ENCODE measurements at places on chromosomes 16 and 17. TPM values are rescaled to one million over a fixed set of nuclear protein-coding genes. Genes with fewer than 3 reads are reported as not detected.

SLC47A1 gene
- total RNA-seq, result 30.9 TPM

GJD3 gene
- not detected for total RNA-seq

ZBTB4 gene
- total RNA-seq, result 51.8 TPM

NEURL4 gene
- total RNA-seq, result 51.3 TPM
